ENCODE measurements at places on chromosomes 13 and 19.
A peak's percentile ranks its signal among the peaks of the same experiment; 100 is the strongest.

- no peak for DNase-seq
Measured at GRCh38 chr19:9797871-9798270, 21.0 kb downstream of the FBXL12 start.

DNA sequence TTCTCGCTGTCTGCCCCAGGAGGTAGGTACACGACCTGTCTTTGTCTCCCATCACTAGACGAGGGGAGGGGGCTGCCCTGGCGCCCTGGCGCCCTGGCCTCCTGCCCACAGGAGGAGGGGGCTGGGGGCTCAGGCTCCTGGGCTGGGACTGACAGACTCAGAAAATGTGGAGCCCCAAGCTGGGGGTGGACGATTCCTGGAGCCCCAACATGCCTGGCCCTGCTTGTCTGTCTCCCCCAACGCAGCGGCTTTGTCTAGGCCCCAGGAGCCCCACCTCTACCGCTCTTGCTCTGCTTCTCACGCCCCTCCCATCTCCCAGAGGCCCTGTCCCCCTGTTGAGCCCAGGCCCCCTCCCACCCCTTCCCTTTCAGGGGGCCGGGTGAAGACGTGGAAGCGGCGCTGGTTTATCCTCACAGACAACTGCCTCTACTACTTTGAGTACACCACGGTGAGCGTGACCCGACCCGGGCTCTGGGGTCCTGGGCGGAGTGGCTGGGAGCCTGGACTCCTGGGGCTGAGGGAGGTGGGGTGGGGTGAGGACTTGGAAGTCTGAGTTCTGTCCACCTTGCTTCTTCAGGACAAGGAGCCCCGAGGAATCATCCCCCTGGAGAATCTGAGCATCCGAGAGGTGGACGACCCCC lies 8.6 kb downstream of the CYTH2 start:
- DNase-seq = no peak

DNA sequence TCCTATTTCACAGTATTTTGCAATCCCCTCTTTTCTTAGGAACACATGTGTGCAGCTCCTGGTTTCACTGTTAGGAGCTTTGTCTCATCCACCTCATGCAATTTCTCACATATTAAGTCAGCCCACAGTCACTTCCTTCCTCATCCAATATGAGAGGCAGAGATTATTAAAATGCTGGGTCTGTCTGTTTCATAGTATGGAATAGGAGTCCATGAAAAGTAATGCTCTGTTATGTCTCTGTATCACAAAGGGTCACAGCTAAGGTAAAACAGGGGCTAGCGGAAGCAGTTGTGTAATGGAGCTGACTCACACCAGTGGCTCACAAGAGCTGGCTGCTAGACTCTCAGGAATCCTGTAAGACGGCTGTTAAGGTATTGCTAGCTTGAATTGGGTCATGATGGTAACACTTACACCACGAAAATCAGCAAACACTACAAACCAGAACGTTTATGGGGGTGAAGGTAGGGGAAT lies 216.5 kb downstream of the EFNB2 start:
- DNase-seq = peak; percentile 14

GRCh38 chr19:38274739-38275138 lies 10.4 kb downstream of the SPINT2 start:
- no peak for DNase-seq

- no peak for DNase-seq
Measured at GRCh38 chr13:23098161-23098907, 82.4 kb upstream of the SGCG start.

DNA sequence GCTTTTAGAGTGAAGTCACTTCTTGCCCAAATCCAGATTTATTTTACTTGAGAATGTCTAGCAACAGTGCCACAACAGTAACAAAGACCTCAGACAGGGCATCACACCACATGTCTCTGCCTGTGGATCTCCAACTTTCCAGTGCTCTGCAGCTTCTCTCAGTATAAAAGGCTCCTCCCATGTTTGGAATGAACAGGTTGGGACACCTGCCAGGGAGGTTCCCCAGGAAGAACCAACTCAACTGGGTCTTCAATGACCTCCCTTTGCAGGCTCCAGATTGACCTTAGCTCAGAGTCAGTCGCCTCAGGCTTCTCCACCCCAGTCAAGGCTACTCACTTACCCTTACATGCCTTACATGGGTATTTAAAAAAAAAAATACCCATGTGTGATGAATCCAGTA lies 3.4 kb downstream of the ZNF823 start:
- DNase-seq = no peak

GRCh38 chr19:11541238-11541637 lies 2.6 kb downstream of the CNN1 start:
- no peak for DNase-seq

DNA sequence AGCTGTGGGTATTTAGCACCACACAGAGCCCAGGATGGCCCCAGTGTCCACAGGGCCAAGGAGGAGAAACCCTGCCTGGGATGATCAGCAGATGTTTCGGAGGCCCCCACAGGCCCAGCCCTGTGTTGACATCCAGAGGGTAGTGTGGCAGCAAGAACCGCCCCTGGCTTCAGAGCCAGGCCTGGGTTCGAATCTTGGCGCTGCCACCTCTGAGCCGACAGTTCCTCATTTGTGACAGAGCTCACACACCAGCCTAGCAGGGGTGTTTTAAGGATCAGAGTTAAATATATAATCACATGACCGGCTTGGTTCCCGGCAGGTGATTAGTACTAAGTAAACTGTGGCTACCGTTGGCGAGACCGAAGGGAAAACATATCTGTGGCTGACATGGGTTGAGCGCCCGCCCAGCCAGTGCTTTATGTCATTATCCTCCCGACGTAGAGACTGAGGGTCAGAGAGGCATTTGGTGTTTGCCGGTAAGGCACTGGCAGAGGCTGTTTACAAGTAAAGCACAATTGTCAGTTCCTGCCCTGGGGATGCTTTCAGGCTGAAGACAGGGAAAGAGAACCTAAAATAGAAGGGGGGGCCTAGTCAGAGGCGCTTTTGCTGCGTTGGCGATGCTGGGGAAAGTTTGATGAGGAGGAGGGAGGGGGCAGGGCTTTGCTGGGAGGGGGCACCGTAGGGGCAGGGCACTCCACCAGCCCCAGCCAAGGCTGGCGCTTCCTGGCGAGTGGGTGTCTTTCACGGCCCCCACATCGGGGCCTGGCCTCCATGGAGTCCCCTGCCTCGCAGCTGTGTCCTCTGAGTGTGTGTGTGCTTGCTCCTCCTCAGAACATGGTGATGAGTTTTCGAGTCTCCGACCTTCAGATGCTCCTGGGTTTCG lies 4.8 kb downstream of the PIAS4 start:
- no peak for DNase-seq

Data from SW 1271 (cell line).